ENCODE measurements at places on chromosomes 3 and 15.

GRCh38 chr3:190847436-190847835 is 15.1 kb downstream of the GMNC start:
- DNase-seq: no peak

- no peak for DNase-seq
These were observed 69.0 kb downstream of the CHD2 start for GRCh38 chr15:92968926-92969651.

DNA sequence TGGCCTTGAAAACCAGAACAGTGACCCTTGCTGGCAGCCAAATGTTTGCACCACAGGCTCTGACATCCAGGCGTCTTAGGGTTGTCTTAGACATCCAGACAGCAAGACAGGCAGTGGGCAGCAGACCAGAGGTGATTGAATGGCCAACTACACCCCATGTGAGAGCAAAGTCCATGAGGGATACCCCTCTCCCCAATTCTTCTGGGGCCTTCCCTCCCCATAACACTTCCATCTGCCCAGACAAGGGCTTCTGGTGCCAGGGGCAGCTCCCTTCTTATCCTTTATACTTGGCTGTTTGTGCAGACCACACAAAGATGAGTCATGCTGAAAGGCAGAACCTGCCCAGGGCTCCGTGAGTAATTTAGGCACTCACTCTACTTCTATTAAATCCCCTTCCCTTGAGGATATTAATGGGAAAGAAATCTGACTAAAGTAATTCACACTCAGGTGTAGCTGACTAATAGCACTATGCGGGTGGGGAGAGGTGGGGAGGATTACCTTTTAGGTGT is 257.9 kb downstream of the UACA start:
- DNase-seq: no peak

DNA sequence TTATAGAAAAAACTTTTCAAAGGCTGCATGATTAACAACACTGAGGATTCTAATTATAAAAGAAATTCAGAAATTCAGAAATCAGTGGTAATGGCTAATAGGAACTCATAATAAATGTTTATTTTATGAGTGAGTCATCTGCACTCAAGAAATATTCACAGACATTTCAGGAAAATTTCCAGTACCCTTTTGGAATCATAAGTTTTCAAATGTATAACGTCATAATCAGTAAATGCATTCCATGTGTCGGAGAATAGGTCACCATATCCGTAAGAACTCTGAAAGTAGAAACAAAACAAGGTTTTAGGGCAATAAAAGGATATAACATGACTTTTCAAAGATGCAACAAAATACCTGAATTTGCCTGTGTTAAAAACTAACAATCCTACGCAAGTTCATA is 24.7 kb downstream of the EOGT start:
- no peak for DNase-seq

DNA sequence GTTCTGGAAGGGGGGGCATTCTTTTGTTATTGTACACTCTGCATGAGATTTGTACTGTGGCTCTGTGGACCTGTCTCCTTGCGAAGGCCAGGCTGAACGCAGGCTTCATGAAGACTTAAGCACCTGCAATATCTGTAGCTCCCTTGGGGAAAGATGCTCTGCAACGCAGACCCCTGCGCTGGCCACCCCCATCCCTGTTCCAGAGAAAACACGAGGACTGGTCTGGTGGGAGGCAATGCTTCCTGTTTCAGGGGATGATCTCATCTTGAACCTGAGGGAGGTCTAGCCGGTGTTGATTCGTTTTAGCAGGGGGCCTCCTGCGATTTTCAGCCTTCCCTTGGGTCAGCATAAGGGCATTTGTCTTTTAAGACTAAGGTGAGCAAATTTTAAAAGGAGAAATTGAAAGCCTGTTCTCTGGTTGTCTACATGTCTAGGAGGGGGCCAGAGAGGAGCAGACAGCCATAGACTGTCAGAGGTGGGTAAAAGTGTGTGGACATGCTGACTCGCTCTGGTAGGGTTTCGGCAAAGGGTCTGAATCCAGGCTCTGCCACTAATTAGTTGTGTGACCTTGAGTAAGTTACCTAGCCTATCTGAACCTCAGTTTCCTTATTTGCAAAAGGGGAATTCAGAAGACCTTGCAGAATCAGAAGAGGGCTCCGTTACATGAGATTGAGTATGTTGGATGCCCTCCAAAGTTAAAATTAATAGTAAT is 80.9 kb upstream of the RASGRF1 start:
- DNase-seq: no peak

GRCh38 chr3:123807820-123808219 is 76.3 kb downstream of the MYLK start:
- DNase-seq: peak; percentile 34

- no peak for DNase-seq
These were observed 272.9 kb downstream of the TIGIT start for GRCh38 chr3:114566767-114567166.

DNA sequence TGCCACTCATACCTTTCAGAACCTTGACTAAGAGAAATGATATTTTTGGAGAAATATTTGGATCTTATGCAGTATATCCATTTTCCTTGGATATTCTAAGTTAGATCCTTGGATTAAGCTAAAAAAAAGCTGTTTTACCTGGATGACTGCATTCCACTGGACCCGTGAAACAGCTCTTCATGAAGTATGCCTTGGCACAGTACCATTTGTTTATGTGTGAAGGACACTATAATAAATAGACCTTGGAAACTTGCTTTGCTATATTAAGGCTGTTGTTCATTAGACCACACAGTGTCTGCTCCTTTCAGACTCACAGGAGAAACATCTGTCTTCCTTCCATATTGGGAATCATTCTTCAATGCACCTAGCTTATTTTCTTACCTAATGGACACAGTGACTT is 651.0 kb upstream of the TGFBR2 start:
- no peak for DNase-seq

GRCh38 chr15:97688177-97688576 is 272.3 kb upstream of the ARRDC4 start:
- DNase-seq: no peak

- no peak for DNase-seq
These were observed 73.7 kb downstream of the PIK3CB start for GRCh38 chr3:138761002-138761401.

- peak; percentile 16 for DNase-seq
These were observed 35.1 kb upstream of the FRMD4B start for GRCh38 chr3:69420781-69421520.

DNA sequence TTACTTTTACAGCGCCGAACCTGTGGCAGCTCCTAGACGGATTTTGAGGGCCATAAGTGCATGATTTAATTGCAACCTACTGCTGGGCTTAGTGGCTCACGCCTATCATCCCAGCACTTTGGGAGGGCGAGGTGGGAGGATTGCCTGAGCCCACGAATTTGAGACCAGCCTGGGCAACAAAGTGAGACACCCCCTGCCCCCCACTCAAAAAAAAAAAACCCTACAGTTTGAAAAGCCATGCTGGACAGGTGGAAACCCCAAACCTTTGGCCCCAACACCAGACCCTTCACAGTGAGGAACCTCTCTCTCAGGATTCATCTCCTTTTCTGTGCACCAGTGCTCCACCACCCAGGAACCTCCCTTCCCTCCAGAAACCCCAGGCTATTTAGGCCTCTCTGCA is 1.1 kb upstream of the CDC25A start:
- no peak for DNase-seq

DNA sequence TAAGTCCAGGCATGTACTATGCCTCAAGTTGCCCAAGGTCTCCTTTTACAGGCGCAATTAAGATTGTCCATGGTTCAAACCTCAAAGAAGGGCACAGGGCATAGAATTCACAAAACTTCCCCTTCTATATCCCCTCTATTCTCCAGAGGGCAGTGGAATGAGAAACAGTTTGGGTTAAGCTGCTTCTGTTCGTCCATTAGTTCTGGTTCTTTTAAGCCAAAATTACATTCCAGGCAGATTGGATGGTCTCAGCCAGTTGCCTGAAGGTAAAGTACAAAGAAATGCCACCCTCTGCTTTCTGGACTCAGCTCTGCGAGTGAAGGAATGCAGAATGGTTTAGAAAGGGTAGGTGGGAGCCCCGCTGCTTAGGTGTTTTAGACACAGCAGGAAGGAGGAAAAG is 200.7 kb downstream of the GREM1 start:
- no peak for DNase-seq

DNA sequence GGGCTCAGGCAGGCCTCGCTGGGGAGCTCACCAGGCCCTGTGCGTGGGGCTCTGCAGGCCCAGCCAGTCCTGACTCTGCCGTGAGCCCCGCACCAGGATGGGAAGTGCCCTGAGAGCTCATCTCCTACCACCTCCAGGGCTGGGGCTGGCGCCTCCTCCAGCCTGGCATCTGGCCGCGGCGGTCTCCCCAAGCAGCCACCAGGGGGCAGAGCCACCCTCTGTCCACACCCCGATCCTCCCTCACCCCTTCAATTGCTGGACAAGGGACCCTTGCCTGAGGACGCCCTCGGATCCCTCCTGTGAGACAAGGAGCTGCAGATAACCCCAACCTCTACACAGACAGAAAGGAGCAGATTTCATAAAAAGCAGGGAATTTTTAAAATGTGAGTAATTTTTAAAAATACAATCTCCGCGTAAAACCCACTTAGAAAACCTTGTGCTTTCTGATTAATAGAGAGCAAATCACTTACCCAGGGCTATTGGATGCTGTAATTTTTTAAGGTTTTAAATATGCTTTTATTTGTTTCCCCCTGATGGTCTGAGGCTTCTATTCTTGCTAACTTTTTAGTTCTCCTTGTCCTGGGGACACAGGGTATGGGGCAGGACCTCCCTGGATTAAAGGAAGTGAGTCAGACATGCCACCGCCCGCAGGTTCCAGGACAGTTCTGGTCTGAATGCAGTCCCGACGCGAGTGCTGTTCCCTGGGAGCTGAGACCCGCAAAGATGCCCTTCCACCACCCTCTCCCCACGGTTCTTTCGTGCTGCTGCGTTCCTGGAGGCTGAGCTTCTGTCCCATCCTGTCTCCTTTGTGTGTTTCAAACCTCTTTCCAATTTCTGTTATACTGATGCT is 52.3 kb upstream of the CHRNA7 start:
- DNase-seq: peak; percentile 83

DNA sequence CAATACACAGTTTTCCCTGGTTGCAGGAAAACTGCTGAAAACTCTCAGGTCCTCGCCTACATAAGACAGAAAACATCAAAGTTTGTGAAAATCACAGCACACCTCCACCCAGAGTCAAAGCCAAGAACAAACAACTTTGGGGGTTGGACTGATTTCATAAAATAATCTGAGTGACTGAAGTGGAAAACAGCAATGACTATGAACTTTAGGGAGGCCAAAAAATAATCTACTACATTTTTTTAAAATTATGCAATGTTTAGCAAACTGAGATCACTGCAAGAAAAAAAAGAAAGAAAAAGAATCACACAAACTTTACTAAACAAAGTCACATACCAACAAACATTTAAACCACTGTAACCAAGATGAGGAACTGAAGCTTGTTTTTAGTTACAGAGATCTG is 15.9 kb upstream of the FOXP1 start:
- no peak for DNase-seq

GRCh38 chr15:91855241-91855640 is 1.7 kb downstream of the SLCO3A1 start:
- peak; percentile 43 for DNase-seq

GRCh38 chr15:78730955-78731354 is 80.3 kb downstream of the ADAMTS7 start:
- no peak for DNase-seq
